Aorta (tissue), 5 donors: ENCODE measurements at places on chromosomes 2 and 18. TPM values are rescaled to one million over a fixed set of nuclear protein-coding genes. Genes with fewer than 3 reads are reported as not detected.

- DNase-seq = no peak
Measured at GRCh38 chr2:197011801-197012641, 85.5 kb upstream of the PGAP1 start.

- no peak for DNase-seq
Measured at GRCh38 chr2:57698935-57699449, 347.6 kb upstream of the VRK2 start.

DNA sequence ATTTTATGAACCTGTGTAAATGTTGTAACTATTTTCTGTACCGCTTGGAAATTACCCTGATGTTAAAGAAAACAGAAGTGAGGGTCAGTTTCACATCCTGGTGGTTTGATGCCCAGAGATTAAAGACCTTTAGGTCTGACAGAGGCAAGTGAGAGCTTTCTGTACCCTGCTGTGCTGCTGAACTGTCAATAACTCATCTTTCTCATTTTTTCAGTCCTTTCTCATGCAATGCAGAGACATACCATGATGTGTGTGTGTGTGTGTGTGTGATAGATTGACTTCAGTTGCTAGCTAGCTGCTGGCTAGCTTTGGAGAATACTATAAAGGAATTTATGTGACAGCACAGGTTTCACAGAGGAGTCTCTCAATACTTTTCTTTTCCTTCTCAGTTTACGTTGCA, 2025.6 kb upstream of the LRRTM1 start:
- no peak for DNase-seq

DNA sequence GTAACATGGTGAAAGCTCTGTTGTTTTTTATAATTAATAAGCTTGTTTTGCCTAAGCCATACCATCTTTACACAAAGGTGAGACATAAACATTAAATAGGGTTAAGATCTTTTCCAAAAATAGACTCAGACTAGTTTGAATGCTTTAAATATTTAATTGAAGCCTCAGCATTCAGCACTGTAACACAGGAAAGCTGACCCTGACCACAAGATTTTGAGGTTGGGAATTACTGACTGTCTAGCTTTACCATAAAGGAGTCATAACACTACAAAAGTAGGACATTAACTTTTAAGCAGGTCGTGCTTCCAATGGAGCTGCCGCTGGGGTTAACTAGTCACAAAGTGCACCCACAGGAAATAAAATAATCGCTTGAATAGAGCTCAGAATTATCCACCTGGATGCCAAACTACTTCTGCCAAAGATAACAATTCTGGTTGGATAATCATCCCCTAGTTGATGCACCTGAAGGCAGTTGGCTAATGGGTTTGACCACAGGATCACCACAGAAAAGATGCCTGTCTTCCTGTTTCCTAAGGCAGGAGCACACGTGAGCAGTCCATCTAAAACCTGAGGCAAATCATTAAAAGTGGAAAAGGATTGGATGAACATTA, 106.2 kb downstream of the COBLL1 start:
- no peak for DNase-seq

DNA sequence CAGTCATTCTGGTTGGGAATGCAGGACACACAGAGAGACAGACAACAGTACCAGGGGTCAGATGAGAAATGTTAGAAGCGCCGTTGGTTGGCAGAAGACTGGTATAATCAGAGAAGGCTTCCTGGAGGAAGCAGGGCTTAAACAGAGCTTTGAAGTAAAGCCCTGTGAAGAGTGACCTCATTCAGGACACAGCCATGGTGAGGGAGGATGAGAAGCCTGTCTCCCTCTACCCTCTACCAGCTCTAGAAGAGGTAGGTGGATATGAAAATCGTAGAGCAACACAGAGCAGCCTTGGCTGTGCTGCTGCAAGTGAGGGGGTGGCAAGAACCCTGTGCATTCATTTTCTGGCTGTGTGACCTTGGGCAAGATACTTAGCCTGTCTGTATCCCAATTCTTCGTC, 14.2 kb downstream of the TET3 start:
- DNase-seq = no peak

DNA sequence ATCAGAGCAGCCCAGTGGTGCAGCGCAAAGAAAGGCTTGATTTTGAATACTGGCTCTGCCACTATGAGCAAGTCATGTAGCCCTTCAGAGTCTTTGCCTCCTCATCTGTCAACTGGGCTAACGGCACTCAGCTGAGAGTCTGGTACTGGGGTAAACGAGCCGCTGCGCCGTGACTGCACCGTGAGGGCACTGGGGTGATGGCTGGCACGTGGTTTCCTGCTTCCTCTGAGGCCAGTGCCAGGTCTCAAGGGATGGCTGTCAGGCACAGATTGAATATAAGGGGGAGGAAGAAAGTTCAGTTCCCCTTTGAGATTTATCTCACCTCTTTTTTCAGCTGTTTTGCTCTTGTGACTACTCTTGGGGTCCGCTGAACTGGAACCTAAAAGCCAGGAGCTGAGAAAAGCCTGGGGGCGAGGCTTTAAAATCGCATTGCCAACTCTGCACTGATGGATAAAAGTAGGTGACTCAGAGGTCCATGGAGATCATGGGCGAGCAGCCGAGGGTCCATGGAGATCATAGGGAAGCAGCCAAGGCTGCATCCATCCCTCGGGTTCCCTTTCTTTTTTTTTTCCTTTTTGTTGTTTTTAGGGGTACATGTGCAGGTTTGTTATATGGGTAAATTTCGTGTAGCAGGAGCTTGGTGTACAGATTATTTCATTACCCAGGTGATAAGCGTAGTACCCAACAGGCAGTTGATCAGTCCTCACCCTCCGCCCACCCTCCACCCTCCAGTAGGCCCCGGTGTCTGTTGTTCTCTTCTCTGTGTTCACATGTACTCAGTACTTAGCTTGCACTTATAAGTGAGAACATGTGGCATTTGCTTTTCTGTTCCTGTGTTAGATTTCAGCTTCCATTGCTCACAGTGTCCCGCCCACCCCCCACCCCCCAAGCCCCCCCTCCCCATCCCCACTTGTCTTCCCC, 114.3 kb downstream of the SPP2 start:
- no peak for DNase-seq

DNA sequence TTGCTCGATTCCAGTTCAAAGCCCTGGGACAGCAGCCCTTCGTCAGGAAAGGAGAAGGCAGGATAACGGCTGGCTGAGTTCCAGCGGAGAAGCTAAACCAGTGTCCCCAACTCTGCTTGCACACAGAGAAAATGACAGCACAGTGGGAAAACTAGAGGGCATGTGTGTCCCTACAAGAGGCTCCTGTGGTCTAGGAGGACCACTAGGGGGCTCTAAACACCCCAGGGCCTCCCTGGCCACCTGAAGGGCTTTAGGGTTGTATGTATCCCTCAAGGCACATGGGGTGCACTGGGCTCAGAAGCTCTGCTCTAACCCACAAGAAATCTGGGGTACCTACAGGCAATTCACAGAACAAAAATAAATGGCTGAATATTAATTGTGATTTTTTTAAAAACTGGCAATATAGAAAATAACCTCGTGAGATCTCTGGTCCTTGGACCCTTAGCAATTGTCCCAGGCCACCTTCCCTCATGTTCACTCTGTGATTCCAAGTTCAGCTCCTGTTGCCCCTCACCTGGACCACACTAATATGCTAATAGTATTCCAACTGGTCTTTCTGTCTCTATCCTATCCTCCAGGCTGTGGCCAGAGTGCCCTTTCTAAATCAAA, 17.5 kb downstream of the STAT1 start:
- DNase-seq = no peak

- DNase-seq = no peak
Measured at GRCh38 chr2:96353606-96354101, 18.1 kb downstream of the NCAPH start.

DNA sequence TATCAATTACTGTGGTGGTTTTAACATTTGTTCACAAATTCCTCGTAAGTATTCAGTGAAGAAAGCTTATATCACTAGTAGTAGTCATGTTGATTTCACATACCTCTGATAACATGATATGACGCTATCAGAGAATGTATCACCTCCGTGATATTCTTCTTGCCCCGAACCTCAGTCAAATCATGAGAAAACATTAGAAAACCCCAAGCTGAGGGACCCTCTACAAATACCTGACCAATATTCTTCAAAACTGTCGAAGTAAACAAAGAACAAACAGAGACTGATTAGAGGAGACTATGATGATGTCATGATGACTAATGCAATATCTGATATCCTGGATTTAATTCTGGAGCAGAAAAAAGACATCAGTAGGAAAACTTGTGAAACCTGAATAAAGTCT, 85.6 kb upstream of the SPOPL start:
- DNase-seq = no peak

- no peak for DNase-seq
Measured at GRCh38 chr2:127683757-127684156, 8.4 kb upstream of the LIMS2 start.

GRCh38 chr2:171706152-171706803, 19.0 kb downstream of the DYNC1I2 start:
- DNase-seq = no peak

GRCh38 chr2:241191081-241191480, 2.6 kb downstream of the ANO7 start:
- DNase-seq = peak; percentile 61

- no peak for DNase-seq
Measured at GRCh38 chr2:152372438-152372984, 37.5 kb downstream of the FMNL2 start.

GRCh38 chr2:44107086-44107740, 61.5 kb upstream of the PPM1B start:
- no peak for DNase-seq

- no peak for DNase-seq
Measured at GRCh38 chr2:98846041-98846440, 90.0 kb downstream of the CRACDL start.

DNA sequence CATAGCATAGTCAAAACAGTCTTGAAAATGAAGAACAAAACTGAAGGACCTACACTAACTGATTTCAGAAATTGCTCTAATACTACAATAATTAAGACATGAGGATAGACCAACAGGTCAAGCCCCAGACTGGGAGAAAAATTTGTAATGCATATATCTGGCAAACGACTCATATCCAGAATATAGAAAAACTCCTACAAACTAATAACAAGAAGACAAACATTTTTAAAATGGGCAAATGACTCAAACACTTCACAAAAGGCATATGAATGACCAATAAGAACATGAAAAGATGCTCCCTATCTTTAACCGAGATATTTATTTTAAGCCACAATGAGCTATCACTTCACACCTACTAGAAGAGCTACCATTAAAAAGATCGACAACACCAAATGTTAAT, 14.2 kb downstream of the TGFBRAP1 start:
- DNase-seq = no peak

DNA sequence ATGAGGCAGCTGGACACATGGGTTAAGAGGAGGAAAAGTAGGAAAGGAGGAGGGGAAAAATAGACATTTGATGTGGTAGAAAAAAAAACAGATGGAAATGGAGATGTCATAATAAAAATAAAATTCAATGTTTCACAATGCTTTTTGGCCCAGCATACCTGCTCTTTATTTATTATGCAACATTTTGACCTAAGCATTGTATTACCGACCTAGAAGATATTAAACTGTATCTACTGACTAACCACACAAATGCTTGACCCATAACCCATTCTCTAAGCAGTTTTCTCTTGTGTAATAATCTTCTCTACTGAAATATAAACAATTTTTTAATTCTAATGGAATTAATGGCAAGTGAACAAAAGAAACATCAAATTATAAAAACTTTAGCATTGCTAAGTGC, 362.3 kb downstream of the FBXO15 start:
- DNase-seq = no peak

GRCh38 chr2:237201461-237202287, 116.0 kb downstream of the COPS8 start:
- peak; percentile 73 for DNase-seq

DNA sequence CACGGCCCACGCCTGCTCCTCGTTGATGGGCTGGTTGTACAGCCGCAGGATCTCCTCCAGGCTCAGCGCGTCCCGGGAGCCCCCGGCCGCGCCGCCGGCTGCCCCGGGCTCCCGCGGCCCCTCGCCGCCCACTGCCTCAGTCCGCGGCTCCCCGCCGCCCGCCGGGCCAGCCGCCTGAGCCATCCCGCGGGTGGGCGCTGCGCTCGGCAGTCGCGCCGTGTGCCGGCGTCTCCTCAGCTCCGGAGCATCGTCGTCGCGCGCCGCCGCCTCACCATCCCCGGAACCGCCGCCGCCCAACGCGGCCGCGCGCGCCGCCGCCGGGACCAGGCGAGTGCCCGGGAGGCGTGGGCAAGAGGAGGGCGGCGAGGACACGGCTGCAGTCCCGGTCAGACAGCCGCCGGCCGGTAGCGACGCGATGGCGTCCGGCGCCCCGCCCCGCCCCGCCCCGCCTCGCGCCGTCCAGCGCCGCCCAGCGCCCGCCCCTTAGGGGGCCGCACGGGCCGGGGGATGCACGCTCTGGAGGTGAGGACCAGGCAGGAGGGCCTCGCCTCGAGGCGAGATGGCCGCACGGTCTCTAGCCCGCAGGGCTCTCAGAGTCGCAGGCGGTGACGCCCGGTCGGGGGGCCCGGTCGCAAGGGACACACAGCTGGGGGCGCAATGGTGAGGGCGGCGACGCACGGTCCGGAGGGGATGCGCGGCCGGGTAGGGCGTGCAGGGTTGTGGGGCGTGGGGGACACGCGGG, at the start of gene SPIRE1:
Gene SPIRE1, minus strand, starts transcription at position 424 of the 742 bp plus-strand sequence. Its CDS starts 241 bp downstream, at position 183.
- peak; percentile 83 for DNase-seq

DNA sequence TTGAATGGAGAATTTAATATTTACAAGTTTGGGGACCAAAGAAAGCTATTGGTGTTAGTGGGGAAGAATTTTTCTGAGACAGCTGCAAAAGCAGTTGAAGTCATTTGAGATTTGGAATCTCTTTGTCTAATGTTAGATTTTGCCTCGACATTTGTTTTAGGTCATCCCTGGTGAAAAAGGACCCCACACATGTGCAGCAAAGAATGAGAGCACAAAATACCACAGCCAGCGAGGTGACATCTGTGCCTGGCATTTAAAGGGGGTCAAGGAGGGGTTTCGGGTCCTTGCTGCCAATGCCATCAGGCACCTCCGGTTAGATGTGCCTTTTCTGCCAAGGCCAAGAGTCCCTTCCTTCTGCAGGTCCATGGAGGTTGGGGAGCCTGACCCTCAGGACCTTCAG, 173.3 kb downstream of the TRIB2 start:
- no peak for DNase-seq

GRCh38 chr2:222977121-222977520, 74.9 kb upstream of the KCNE4 start:
- DNase-seq = no peak

GRCh38 chr2:37830636-37831035, 94.5 kb upstream of the RMDN2 start:
- no peak for DNase-seq

GRCh38 chr2:98063291-98063854, 23.6 kb upstream of the VWA3B start:
- DNase-seq = no peak

GAL3ST2 gene
- total RNA-seq = not detected

CRYBA2 gene
- not detected for total RNA-seq

DTNA gene
- total RNA-seq = 47.6 TPM

UGT1A5 gene
- total RNA-seq = not detected

GREB1 gene
- 7.2 TPM for total RNA-seq

GALNT5 gene
- total RNA-seq = 3.2 TPM

DYNAP gene
- total RNA-seq = not detected

LHCGR gene
- total RNA-seq = not detected

KIF1A gene
- 0.78 TPM for total RNA-seq

COL6A3 gene
- 289 TPM for total RNA-seq
